Myocyte (in vitro differentiated cells): ENCODE measurements at places on chromosomes 6 and 20. TPM values are rescaled to one million over a fixed set of nuclear protein-coding genes. Genes with fewer than 3 reads are reported as not detected.
A peak's percentile ranks its signal among the peaks of the same experiment; 100 is the strongest.

- no peak for DNase-seq
Measured at GRCh38 chr6:45163952-45164766, 164.0 kb upstream of the RUNX2 start.

- DNase-seq, result no peak
Measured at GRCh38 chr6:89357390-89357789, 4.9 kb upstream of the UBE2J1 start.

GRCh38 chr20:47675190-47676142 is 109.8 kb downstream of the SULF2 start:
- no peak for DNase-seq

DNA sequence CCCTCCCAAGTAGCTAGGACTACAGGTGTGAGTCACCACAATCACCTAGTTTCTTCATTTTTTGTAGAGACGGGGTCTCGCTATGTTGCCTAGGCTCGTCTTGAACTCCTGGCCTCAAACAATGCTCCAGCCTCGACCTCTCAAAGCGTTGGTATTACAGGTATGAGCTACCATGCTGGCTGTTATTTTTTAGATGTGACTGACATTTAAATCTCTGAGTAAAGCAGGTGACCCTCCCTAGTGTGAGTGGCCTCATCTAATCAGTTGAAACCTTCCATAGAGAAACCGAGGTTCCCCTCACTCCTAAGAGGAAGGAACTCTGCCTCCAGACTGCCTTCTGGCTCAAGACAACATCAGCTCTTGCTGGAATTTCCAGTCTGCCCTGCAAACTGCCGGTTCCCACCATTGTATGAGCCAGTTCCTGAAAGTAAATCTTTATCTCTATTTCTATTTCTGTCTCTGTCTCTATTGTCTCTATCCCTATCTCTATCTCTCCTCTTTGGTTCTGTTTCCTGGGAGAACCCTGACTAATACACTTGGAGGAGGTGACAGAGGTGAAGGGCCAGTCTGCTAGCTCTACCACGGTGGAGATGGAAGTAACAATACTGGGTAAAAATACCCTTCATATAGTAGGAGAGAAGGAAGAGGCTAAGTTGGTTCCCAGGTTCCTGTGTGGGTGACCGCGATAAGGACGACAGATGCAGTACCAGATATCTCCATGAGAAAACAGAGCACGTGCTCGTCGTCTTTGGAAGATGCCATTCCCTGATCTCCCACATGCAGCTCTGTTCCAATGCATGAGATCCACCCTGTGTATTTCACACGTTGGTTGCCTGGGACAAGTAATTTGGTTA is 81.0 kb downstream of the MYB start:
- no peak for DNase-seq

DNA sequence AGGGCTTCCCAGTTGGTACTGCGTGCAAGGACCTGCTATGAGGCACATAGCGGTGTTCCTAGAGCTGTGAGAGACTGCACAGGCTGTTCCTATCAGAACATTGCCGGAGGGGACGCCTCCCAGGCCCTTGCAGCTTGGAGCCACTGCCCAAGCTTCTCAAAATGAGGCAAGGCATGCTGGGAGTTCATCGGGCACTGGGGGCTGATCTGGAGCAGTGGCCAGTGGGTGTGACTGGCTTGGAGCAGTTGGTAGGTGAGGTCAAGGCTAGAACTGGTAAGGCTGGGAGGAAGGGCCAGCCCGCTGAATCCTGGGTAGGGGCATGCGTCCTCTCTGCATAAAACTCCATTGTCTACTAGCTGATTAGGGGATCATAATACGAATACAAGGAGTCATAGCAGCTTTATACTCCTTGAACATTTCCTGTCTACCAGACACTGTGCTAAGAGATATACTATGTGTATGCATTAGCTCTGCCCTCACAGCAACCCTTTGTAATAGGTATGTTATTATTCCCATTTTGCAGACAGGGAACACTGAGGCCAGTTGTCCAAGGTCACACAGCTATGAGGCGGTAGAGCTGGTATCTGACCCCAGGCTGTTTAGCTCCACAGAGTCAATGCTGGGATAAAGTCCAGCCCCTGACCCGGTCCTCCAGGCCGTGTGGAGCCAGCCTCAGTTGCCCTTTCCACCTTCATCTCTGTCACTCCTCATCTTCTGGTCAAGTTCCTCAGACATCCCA is 53.7 kb downstream of the DLGAP4 start:
- DNase-seq, result no peak

GRCh38 chr6:90484903-90485302 is 102.0 kb downstream of the MAP3K7 start:
- DNase-seq, result no peak

DNA sequence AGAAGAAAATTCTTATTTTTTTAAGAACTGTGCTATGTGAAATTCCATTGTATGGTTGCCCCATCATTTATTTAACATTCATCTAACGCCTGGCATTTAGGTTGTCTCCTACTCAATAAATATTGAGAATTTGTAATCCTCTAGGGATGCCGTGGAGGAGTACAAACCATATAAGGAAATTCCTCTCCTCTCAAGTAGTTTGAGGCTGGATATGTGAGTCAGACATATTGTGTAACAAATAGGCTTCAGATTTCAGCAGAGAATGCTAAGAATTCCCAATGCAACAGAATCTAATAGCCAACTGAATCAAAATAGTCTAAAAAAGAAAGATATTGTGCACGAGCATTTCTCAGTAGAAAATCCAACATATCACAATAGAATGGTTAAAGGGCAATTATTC is 174.7 kb downstream of the OTOR start:
- DNase-seq, result peak; percentile 77

- no peak for DNase-seq
Measured at GRCh38 chr20:60598528-60598927, 640.3 kb downstream of the CDH26 start.

- peak; percentile 86 for DNase-seq
Measured at GRCh38 chr20:31674895-31675827, 37.4 kb downstream of the COX4I2 start.

DNA sequence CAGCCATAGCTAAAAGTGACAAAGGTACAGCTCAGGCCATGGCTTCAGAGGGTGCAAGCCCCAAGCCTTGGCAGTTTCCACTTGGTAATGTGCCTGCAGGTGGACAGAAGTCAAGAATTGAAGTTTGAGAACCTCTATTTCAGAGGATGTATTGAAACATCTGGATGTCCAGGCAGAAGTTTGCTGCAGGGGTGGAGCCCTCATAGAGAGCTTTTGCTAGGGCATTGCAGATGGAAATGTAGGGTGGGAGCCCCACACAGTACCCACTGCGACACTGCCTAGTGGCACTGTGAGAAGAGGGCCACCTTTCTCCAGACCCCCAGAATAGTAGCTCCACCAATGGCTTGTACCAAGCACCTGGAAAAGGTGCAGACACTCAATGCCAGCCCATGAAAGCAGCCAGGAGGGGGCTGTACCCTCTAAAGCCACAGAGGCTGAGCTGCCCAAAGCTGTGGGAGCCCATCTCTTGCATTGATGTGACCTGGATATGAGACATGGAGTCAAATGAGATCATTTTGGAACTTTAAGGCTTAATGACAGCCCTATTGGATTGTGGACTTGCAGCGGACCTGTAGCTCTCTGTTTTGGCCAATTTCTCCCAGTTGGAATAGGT is 1299.4 kb upstream of the MAP3K7 start:
- no peak for DNase-seq

GRCh38 chr6:7150381-7151064 is 42.8 kb downstream of the RREB1 start:
- peak; percentile 76 for DNase-seq

DNA sequence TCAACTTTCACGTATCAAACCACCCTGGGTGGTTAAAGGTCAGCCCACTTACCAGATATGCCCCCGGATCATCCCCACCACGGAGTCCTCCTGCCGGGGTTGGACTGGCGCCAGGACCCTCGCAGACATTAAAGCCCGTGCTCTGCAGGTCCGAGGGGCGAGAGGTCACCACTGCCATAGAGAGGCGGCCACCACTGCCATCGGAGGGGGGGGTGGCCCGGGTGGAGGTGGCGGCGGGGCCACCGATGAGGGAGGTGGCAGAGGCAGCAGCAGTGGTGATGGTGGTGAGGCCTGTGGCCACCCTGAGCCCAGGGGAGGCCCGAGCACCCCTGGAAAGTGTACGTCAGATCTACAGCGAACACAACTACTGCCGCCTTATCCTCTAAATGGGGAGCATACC is 76.3 kb downstream of the ASXL1 start:
- no peak for DNase-seq

DNA sequence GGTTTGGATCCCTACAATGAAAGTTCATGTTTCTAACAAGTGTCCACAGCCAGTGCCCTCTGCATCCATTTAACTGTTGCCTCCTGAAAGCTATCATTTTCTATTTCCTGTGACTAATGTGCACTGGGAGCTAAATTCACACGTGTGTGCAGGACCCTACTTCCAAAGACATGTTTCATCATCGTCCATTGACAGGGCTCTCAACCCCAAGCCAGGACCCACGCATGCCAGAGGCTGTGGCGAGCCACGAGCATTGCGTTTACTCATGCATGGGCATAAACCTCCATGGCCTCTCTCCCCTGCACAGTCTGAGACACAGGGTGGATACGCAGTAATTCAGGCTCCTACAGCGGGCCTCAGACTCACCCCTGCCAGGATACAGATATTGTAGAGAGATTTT is 153.2 kb downstream of the MAFB start:
- no peak for DNase-seq

DNA sequence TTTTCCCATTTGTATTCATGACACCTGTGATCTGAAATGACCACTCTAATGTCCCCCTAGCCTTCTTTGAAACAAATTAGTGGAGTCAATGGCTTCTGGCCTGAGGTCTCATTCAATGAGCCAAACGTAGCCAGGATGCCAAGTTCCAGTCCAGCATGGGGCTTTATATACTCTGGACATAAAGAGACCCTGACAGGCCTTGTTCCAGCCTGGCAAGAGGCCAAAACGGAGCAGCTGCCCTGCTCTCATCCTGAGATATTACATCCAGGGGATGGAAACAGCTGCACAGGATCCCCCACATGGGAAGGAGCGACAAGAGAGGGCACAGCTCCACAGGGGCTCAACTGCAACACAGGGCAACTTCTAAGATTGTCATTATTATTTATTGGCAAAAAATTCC is 437.8 kb downstream of the CDH26 start:
- no peak for DNase-seq

DNA sequence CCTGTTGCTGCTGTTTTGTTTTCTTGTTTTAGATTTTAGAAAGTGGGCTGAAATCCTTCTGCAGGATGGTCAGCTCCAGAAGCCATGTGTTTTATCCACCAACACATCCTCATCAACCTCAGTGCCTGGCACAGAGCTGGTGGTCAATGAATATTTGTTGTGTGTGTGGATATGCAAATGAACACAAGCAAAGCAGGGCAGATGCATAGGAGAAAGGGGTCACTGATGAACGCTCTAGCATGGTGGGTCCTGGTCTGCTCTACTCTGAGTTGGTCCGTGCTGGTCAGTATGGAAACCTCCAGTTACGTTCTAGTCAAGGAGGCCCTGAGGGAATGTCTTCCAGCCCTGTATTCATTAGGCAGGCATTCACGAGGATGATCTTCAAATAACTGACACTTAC is 682.5 kb downstream of the QKI start:
- DNase-seq, result no peak

GRCh38 chr6:87139236-87139635 is 16.1 kb upstream of the ZNF292 start:
- DNase-seq, result peak; percentile 59

- DNase-seq, result no peak
Measured at GRCh38 chr20:45056473-45057173, 44.3 kb downstream of the KCNS1 start.

DNA sequence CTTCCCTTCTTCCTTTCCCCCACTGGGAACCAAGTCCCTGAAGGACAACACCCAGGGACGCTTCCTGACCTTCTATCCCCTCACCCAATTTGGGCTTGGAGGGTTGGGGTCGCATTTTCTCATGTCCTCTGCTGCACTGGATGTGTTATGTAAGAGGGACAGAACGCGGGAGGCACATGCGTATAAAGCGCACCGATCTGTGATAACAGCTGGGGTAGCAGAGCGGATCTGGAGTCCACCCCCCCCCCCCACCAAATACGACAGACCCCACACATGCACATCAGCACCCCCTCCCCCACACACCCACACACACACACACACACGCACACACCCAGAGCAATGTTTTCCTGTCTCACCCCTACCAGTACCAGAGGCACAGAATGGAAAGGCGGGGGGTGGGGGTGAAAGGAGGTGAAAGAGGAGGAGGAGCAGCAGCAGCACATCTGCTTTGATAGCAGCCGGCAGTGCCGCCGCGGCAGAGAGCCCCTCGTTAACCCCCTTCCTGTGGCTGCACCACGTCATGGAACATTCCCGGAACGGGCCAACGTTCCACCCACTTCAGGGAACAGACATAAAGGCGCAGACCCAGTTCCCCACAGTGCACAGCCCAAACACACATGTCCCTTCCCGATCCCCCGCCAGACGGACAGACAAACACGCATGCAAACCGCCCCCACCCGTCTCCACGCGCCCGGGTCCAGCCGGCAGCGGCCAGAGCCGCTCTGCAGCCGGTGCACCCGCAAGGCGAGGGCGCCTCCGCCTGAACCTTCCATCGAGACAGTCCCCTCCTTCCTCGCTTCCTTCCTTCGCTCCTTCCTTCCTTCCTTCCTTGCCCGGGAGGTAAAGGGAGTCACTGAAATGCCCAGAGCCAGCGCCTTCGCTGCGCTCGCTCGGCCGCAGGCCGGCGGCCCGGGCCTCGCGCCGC is 590 bp downstream of the HIVEP2 start:
- DNase-seq, result peak; percentile 89

GRCh38 chr20:8152183-8152582 is 20.1 kb downstream of the PLCB1 start:
- DNase-seq, result no peak

GRCh38 chr6:22447249-22448196 is 121.8 kb upstream of the HDGFL1 start:
- no peak for DNase-seq

- DNase-seq, result peak; percentile 64
Measured at GRCh38 chr20:43942201-43942590, 27.5 kb downstream of the TOX2 start.

DNA sequence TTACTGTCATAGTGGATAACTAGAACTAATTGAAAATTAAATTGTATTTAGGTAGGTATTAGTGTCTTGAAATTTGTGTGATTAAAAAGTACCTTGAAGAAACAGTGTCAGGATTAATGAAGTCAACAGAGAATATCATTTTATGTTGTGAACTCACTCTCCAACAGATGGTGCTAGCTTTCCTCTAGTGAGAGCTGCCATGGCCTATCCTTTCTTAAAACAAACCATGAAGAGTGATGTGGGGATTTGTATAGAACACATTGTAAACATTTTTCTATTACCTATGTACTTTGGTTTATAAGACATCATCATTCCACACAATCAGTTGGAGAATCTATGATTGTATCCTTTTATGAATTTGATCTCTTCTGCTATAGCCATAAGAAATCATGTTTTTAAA is 4.8 kb upstream of the SRSF12 start:
- peak; percentile 46 for DNase-seq

The NKX2-4 gene
- not detected in 2 replicates for total RNA-seq

The TMEM244 gene
- total RNA-seq, result 0.83 TPM in 1 of 2 replicates, not detected in the other

The CYP39A1 gene
- total RNA-seq, result 0.24 and 1.4 TPM in 2 replicates

The CDH26 gene
- total RNA-seq, result 0.10 and 0.19 TPM in 2 replicates

The DCDC2 gene
- 0.08 and 0.21 TPM in 2 replicates for total RNA-seq

The CRIP3 gene
- total RNA-seq, result 0.78 TPM in 1 of 2 replicates, not detected in the other

The HUS1B gene
- total RNA-seq, result 0.36 TPM in 1 of 2 replicates, not detected in the other

The RGS17 gene
- total RNA-seq, result 4.7 and 6.7 TPM in 2 replicates

The COL19A1 gene
- 38.8 and 101 TPM in 2 replicates for total RNA-seq

The FAM209B gene
- not detected in 2 replicates for total RNA-seq

The HM13 gene
- 78.3 and 79.2 TPM in 2 replicates for total RNA-seq

The LHFPL5 gene
- not detected in 2 replicates for total RNA-seq
